Renal cortical epithelial cell (primary cell): ENCODE measurements at places on chromosomes 13 and 19. TPM values are rescaled to one million over a fixed set of nuclear protein-coding genes. Genes with fewer than 3 reads are reported as not detected.

GRCh38 chr19:49590971-49591730, at the start of gene PRR12:
Gene PRR12, plus strand, starts transcription at chr19:49591182. Its CDS starts 473 bp downstream, at chr19:49591655.
- DNase-seq = peak; percentile 47

GRCh38 chr13:109180905-109181425, 551.6 kb downstream of the MYO16 start:
- DNase-seq = peak; percentile 83

DNA sequence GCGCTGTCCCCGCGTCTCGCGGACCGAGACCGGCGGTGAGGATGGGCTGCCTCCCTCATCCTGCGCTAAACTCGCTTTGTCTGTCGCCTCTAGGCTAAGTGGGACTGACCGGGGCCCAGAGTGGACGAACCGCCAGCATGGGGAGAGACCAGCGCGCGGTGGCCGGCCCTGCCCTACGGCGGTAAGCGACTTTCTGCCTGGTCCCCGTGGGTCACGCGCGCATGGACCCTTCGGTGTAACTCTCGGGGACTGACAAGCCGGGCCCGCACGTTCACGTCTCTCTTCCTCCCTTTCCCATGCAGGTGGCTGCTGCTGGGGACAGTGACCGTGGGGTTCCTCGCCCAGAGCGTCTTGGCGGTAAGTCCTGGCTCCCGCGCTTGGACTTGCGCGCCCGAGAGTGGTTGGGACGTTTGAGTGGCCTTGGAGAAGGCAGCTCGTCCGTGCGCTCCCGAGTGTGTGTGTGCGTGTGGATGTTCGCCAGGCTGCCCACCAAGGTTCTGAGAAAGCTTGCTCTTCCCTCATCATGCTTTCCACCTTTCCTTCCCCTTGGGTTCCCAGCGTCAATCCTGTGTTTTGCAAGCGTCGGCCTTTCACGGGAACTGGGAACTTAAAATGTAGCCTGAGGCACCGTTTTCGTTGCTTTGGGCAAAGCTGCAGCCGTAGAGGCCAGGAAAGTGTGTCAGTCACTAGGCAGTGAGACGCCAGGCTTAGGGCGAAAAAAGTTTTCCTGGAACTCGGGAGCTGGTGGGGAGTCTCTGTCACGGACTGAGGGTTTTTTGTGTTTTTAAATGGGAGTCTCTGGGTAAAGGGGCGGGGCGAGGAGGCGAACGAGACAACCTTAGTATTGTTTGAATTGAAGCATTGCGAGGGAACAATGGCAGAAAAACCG, 927 bp downstream of the COL4A2 start:
- peak; percentile 71 for DNase-seq

DNA sequence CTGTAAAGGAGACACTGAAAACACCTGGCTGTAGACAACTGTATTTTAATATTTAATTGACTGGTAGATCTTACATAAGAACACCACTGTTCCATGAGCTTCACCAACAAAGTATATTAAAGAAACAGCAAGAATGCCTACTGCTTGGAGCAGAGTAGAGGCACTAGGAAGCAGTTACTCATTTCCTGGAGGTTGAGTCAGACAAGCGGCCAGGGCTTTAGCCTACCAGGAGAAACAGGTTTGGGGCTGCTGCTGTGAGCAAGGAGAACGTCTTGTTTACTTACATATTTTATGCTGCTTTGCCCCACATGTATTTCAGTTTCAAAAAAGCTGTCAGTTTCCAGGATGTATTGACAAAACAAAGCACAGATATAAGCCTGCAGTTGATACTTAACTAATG, 33.4 kb downstream of the ALG5 start:
- peak; percentile 89 for DNase-seq

DNA sequence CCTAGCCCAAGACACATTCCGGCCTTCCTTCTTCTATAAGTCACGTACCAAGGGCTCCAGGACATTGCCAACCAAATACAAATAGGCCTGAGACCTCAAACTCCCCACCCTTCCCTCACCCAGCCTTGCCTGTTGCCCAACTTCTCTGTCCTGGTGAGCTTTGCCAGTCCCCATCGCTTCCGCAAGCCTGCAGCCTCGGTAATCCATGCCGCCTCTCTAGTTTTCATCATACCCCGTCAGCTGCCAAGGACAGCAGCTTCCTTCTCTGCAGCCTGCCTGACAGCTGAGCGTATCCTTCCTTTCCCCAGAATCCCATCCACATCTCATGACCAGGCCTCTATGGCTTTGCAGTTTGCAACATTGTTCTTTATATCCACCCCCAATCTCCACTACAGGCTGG, 36.6 kb upstream of the POMP start:
- no peak for DNase-seq

DNA sequence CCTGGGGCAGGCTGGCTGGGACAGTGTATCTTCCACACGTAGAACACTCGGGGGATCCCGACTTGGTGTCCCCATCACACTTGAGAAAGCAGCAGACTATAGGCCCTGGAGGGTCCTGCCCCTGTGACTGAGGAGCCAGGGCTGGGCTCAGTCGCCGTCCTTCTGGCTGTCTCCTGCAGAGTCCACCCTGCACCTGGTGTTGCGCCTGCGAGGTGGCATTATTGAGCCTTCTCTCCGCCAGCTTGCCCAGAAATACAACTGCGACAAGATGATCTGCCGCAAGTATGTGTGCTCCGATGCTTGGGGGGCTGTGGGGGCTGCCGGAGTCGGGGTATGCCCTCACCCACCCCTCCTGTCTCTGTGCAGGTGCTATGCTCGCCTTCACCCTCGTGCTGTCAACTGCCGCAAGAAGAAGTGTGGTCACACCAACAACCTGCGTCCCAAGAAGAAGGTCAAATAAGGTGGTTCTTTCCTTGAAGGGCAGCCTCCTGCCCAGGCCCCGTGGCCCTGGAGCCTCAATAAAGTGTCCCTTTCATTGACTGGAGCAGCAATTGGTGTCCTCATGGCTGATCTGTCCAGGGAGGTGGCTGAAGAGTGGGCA, 3.1 kb downstream of the UBA52 start:
- DNase-seq = no peak

DNA sequence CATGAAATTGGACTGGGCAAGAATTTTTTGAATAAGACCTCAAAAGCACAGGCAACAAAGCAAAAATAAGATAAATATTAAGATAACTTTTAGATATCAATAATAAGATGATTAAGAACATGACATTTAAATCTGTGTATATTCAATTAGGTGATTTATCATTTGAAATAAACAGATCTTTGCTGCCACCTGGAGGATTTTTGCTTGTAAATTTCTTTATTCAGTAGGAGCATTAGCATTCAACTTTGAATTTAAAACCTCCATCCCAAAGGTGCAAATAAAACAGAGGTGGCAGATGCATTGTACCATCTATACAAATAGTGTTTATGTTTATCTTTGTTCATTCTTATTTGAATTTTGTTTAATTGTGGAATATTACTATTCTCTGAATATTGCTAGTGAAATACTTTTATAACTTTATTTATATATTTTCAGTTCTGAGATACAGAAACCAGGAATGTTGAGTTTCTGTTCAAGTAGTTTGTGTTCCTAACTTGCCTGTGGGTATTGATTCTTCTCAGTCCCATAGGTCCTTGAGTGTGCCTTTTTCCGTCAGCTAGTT, 20.9 kb downstream of the COG6 start:
- DNase-seq = peak; percentile 66

DNA sequence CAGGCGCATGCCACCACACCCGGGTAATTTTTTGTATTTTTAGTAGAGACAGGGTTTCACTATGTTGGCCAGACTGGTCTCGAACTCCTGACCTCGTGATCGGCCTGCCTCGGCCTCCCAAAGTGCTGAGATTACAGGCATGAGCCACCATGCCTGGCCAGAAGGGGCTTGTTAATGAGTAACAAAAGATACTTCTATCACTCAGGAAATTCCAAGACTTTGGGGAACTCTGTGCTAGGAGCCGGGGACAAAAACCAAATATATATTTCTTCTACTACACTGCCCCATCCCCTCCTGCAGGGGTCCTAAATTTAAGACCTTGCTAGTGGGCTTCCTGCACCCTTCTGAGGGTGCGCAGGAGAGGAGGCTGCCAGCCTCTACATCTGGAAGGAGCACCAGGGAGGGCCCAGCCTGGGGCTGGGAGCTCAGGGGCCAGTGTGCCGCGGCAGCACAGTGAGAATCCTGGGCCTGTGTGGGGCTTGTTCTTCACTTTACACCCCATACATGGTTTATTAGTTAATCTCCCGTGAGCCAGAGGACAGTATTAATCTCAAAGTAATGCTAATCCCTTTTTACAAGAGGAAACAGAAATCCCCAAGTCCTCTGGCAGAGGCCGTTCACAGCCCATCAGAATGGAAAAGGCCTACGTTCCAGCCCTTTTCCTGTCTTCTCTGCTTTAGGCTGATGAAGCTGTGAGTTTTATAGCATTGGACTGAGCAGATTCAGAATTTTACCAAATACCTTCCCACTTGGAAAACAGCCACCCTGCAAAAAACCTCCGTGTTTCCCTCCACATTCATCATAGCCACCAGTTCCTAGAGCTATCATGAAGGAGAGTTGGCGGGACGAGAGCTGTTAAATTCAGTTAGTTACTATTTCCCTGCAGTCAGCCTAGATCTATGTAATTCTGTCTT, 44.4 kb upstream of the NPAS1 start:
- peak; percentile 53 for DNase-seq

DNA sequence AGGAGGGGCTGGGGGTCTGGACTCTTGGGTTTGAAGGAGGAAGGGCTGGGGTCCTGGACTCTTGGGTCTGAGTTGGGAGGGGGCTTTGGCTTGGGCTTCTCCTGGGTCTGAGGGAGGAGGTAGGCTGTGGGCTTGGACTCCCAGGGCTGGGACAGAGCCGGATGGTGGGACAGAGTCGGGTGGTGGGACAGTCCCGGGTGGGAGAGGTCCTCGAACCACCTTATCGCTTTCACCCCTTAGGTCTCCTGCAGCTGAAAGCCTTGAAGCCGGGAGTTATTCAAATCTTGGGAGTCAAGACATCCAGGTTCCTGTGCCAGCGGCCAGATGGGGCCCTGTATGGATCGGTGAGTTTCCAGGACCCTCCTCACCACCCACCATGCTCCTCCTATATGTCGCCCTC, 1.4 kb downstream of the FGF21 start:
- no peak for DNase-seq

DNA sequence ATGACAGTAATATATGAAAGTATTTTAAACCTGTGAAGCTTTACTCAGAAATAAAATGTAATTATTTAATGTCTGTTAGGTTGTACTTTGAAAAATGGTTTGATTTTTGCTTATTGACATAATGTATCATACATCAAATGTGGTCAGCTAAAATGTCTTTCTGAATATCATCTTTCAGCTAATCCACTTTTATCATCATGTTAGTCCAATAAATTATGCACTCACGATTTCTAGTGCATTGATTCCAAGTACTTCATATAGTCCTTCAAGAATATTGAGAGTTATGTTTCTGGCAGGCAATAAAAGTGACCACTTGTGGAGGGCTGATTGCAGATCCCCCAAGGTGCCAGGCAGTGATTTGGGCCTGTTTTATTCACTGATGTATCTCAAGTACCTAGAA, 1204.1 kb downstream of the OLFM4 start:
- no peak for DNase-seq

- no peak for DNase-seq
Observed at GRCh38 chr19:28686756-28687155, 526.2 kb downstream of the UQCRFS1 start.

GRCh38 chr13:99501848-99502301, 603 bp downstream of the TM9SF2 start:
- DNase-seq = peak; percentile 31

DNA sequence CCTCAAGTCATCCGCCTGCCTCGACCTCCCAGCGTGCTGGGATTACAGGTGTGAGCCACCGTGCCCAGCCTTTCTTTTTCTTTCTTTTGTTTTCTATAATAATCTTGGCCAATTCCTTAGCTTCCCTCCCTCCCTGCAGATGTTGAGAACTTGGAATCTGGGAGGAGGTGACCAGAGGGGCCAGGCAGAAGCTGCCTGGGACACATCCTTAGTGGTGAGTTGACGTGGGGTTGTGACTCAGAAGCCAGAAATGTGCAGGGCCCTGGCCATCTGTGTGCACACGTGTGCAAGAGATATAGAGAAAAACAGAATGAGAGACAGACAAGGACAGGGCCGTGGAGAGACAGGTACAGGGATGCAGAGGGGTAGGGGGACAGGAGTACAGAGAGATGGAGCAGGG, 154.3 kb downstream of the SIPA1L3 start:
- DNase-seq = peak; percentile 39

DNA sequence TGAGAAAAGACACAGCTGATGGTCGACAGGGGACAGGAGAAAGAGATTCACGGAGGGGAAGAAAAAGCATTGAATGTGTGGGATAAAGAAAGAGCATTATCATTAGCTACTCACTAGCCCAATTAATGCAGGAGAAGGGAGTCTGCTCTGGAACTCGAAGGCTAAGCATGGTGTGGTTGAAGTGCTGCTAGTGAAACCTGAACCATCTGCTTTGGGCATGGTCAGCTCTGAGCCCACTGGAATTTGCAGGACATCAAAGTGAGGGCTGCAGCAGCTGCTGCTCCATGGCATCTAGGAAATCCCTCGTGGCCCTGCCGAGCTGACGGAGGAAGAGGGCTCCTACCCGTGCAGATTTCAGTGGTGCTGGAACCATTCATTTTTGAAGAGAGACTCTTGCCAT, 320.3 kb downstream of the ATP8A2 start:
- DNase-seq = no peak

GRCh38 chr13:40787062-40787461, 2.3 kb upstream of the SLC25A15 start:
- no peak for DNase-seq

GRCh38 chr13:78431328-78431727, 172.0 kb downstream of the POU4F1 start:
- DNase-seq = no peak

GRCh38 chr19:55082020-55082851, 6.6 kb downstream of the EPS8L1 start:
- no peak for DNase-seq

DNA sequence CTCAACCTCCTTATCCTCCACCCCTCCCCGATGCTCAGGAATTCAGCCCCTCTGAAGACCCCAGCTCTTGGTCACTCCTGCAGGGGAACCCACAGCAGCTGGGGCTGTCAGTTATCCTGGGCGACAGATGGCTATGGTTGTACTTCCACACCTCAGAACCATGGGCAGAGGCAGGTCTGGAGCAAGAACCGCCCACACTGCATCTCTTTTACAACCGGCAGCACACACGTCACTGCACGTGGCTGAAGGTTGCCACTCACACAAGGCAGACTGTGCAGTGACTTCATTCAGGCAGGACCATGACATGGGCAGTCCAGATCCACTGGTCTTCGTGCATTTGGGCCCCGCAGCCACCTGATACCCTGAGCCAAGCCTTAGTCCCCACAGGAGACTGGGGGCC, 21.5 kb upstream of the SDHAF1 start:
- no peak for DNase-seq

- no peak for DNase-seq
Observed at GRCh38 chr13:45446181-45446580, 18.6 kb upstream of the COG3 start.

The GRIN2D gene
- total RNA-seq = 0.17 and 0.25 TPM in 2 replicates

The ZNF726 gene
- total RNA-seq = 3.2 and 3.8 TPM in 2 replicates

The SRRM5 gene
- total RNA-seq = 0.05 TPM in 1 of 2 replicates, not detected in the other

The EID2 gene
- 5.4 and 16.9 TPM in 2 replicates for total RNA-seq

The PRODH2 gene
- total RNA-seq = 0.20 TPM in 1 of 2 replicates, not detected in the other

The GFY gene
- not detected in 2 replicates for total RNA-seq

The ITGBL1 gene
- total RNA-seq = 1.4 and 3.1 TPM in 2 replicates

The CPB2 gene
- total RNA-seq = not detected in 2 replicates

The CGB2 gene
- total RNA-seq = 1.0 TPM in 1 of 2 replicates, not detected in the other

The ADGRE3 gene
- not detected in 2 replicates for total RNA-seq

The ZNF578 gene
- total RNA-seq = 3.5 and 6.5 TPM in 2 replicates

The PLPPR3 gene
- 0.50 and 0.87 TPM in 2 replicates for total RNA-seq

The ZSCAN22 gene
- total RNA-seq = 1.4 and 4.0 TPM in 2 replicates

The MISP3 gene
- total RNA-seq = 1.3 and 1.6 TPM in 2 replicates

The GDF15 gene
- 108 and 190 TPM in 2 replicates for total RNA-seq

The SULT2A1 gene
- not detected in 2 replicates for total RNA-seq

The FARSA gene
- total RNA-seq = 66.3 and 71.8 TPM in 2 replicates

The CRLF1 gene
- total RNA-seq = 0.30 TPM in 1 of 2 replicates, not detected in the other

The ZNF416 gene
- total RNA-seq = 4.3 and 6.4 TPM in 2 replicates

The ZNF579 gene
- total RNA-seq = 3.1 and 12.4 TPM in 2 replicates
